Stimulated activated CD8-positive, alpha-beta memory T cell treated with anti-CD3 and anti-CD28 coated beads, Interleukin-4, amount 100 ng/mL, for 1 hour (primary cell): ENCODE measurements at places on chromosomes 1 and 21.

DNA sequence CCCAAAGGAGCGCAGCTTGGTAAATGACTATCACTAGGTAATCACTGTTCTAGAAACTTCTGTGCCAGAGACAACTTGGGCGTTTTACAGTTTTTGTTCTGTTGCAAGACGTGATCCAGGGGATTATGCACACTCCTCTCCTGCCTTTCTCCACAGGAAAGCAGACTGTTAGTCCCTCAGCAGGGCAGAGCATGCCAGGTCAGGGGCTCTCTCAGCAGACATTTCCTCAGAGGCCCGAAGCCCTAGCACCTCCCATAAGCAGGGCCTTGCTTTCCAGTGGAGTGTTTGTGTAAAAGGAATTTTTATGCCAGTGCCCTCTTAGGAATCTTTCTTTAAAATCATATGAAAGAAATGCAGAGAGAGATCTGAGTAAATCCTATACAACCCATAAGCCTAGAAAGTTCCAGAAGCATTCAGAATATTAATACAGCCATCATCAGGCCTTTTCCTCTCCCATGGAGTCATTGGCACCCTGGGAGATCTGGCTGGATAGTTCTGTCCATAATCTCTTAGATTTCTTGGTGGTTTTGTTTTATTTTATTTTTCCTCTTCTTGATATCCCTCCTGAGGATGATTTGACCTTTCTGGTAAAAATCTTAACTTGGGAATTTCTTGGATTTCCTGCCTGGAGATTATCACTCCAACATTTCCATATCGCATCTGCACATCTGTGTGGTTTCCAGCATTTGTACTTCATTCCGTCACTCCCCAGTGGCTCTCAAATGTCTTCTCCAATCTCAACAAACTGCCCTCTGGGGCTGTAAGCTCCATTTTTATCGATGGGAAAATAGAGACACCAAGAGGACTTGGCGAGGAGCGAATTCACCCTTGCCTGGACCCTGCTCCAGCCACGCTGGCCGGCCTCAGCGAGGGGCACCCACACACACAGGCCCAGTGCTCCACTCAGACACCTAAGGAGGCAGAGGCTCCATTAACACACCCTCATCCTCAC lies 116.1 kb downstream of the PSMG1 start:
- DNase-seq: no peak

- DNase-seq: no peak
Observed at GRCh38 chr1:56322211-56322610, 257.2 kb downstream of the PLPP3 start.

DNA sequence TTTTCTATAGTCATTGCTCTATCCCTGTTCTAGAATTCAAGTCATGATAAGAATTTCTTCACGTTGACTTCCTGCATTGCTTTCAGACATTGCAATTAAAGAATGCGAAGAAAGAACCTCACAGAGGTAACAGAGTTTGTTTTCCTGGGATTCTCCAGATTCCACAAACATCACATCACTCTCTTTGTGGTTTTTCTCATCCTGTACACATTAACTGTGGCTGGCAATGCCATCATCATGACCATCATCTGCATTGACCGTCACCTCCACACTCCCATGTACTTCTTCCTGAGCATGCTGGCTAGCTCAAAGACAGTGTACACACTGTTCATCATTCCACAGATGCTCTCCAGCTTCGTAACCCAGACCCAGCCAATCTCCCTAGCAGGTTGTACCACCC lies 10.6 kb downstream of the APCS start:
- no peak for DNase-seq

DNA sequence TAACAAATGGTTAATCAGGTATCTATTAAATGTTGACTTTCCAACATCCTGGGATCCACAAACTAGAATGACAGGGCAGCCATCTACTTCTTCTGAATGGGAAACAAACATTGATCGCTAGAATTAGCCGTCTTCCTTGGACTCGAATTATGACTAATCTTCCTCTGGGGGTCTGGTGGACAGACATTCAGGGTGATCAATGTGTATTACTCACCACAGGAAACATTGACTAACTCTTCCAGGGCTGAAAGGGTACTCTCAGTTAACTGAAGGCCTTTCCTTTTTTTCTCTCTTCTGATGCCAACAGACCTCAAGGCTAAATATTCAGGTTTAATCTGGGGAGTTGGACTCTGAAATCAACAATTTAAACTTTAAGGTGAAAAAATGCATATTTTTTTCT lies 9.5 kb downstream of the NOL9 start:
- no peak for DNase-seq

DNA sequence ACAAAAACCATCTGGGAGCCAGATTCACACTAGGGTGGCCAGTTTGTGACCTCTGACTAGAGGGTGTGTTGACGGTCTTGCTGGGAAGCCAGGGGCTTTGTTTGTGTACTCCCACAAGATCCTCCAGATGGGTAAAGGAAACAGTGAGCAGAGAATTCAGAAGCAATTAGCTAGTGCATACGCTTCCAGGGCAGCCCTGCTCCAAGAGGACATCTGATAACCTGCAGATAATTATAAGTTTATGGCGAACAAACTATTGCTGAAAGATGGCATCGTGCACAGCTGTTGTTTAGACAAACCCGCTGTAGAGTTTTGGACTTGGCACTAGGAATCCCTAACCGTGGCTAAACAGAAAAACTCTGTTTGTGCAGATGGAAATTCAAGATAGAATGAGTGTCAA lies 326.4 kb downstream of the TGFB2 start:
- DNase-seq: no peak

DNA sequence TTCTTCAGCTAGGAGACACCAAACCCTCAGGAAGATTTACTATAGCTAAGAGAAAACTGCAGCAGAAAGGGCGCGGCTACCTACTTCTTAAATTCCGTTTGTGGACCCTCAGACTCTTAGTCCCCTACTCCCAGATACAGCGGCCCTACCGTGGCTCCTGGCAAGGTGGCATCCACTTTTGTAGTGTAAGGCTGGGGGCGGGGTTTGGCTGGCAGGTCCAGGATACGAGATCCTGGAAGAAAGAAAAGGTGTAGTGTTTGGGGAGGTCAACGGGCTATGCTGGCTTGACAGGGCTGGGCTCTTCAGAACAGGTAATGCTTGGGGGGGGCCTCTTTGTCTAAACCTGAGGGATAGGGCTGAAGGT lies 280 bp downstream of the CREB3L4 start:
- no peak for DNase-seq

GRCh38 chr1:21625390-21626190 lies 43.6 kb downstream of the RAP1GAP start:
- no peak for DNase-seq
